ENCODE measurements at places on chromosomes 3 and 15.

GRCh38 chr3:14157951-14158350 lies 20.4 kb downstream of the XPC start:
- no peak for DNase-seq

- DNase-seq: no peak
Measured at GRCh38 chr3:131494706-131495105, 8.1 kb downstream of the MRPL3 start.

DNA sequence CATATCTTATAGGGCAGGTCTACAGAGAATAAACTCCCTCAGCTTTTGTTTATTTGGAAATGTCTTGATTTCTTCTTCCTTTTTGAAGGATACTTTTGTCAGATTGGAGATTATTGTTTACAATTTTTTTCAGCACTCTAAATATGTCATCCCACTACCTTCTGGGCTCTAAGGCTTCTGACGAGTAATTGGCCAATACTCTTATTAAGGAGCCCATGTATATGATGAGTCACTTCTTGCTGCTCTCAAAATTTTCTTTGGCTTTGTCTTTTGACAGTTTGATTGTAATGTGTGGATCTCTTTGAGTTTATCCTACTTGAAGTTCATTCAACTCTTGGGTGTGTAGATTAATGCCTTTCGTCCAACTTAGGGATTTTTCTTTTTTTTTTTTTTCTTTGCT lies 28.9 kb upstream of the CD200R1L start:
- no peak for DNase-seq

DNA sequence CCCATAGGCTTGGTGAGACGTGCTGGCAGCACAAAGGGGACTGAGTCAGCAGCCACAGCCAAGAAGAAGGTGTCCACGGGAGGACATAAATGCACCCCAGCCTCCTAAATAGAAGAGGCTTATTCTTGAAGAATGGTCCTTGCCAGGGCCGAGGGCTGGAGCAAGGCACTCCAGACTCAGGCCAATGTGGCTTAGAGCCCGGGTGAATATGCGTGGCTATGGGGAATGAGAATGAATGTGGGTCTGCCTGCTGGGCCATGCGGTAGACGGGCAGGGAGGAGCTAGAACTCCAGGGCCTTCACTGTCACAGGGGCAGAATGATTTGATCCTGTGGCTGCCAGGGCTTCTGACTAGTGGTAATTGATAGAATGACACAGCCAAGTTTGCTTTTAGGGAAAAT lies 34.0 kb downstream of the DHX30 start:
- no peak for DNase-seq

DNA sequence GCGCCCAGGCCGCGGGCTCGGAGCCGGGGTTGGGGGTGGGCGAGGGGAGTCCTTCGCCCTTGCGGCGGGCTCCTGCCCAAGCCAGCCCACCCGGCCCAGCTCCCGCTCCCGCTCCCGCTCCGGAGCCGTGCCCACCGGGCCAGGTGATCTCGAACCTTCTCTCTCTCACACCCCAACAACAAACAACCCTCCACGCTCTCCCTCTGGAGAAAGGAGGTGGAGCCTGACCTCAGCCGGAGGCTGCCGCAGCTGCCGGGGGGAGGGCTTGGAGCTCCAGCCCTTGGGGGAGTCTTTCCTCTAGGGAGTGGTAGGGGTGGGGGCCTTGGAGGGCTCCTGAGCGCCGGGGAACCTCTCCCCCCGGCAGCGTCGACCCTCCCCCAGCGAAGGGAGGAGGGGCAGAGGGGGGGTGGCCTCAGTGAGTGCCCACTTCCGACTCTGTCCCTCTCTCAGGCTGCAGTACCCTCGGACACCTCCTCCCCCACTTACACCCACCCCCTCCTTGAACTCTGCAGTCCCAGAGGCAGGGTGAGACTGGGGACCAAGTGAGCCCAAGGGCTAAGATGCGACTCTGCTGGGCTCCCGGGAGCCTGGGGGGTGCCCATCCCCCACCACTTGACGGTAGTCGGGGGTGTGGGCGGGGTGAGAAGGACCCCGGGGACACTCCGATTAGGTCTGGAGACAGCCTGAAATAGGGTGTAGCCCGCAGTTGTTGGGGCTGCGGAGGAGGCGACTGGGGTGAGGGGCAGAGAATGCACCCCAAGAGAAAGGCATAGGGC lies 4.4 kb upstream of the BAHD1 start:
- DNase-seq: no peak

DNA sequence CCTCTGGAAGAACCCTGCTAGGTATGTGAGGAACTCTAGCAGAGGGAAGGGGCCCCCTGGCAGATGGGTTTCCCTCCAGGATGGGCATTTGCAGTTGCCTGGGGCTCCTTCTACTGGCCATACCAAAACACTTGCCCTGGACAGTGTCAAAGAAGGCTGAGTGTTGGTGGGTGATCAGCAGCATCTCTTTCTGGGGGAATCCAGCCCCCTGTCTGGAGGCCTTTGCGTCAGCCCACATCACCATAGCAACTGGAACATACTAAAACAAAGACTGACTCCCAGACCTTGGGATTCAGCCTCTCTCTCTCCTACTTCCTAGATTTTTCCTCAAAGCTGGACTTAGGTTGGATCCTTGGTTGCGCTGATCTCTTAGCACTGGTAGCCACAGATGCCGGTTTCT lies 8.1 kb downstream of the CEMIP start:
- no peak for DNase-seq

GRCh38 chr3:196609343-196609775 lies 30.1 kb upstream of the NRROS start:
- peak; percentile 90 for DNase-seq

- DNase-seq: no peak
Measured at GRCh38 chr3:105793040-105793439, 75.8 kb downstream of the CBLB start.

- DNase-seq: no peak
Measured at GRCh38 chr15:100111125-100112060, 230.4 kb downstream of the ADAMTS17 start.

GRCh38 chr3:127352612-127353011 lies 64.8 kb upstream of the PRR20G start:
- no peak for DNase-seq

DNA sequence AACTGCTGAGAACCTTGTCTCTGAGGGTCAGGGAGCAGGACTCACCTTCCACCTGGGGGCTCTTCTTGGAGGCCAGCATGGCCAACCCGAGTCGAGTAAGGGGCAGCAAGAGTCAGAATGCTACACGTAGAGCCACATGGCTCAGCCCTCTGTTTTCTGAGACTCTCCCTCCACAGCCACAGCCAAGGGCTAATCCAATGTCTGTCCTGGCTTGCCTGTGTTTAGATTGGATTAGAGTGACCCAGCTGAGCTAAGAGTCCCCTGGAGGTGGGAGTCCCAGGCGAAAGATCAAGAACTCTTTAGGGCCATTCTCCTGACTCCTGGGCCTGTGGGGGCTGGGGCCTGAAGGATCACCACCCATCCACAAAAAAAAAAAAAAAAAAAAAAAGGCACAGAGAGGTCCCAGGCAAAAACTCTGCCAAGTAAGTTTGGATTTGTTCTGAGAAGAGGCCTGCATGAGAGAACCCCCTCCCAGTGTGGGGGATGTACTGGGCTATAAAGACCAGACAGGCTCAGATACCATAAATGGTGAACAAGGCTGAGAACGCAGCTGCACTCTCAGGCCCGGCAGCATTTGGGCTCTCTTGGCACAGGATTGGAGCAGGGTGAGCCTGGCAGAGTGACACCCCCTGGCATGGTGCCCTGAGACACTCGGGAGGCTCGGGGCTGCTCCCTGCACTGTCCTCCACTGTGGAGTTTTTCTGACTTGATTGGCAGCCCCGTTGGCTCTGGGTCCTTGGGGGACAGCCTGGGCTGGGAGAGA lies 88.0 kb upstream of the OSBPL11 start:
- no peak for DNase-seq

DNA sequence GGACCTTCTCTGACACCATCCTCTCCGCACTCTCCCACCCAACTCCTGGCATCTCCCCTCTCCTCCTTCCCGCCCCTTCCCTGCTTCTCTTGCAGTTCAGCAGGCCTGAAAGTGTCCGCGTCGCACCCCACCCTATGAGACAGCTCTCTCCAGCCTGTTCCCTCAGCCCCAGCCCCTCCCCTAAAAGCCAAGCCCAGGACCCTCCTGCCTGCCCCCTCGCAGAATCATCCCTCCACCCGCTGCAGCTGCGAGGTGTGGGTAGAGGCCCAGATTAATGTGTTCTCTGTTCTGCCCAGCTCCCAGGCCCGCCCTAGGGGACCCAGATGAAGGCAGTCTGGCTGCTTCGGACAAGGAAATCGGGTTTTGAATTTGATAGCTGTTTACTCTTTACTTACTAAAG lies 410 bp downstream of the PRR23E start:
- DNase-seq: no peak

GRCh38 chr15:71874245-71874644 lies 63.9 kb downstream of the NR2E3 start:
- no peak for DNase-seq

DNA sequence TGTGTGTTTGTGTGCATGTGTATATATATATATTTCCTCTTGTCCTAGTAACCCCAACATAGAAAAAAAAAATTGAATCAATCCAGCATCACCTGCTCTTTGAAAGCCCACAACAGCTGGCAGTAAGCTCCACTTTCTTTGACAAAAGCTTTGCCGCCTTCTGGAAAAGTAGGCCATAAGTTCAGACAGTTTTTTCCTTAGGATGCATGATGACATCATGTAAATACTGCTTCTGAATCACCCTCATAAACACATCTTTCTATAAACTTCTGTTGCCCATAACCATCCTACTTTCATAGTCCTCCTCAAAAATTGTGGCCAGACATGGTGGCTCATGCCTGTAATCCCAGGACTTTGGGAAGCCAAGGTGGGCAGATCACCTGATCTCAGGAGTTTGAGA lies 67.4 kb downstream of the CSNK1G1 start:
- DNase-seq: no peak

GRCh38 chr3:66792086-66792485 lies 206.0 kb upstream of the KBTBD8 start:
- DNase-seq: no peak

GRCh38 chr15:37098468-37099318 lies 1.7 kb downstream of the MEIS2 start:
- DNase-seq: no peak

Measured in stimulated activated CD8-positive, alpha-beta memory T cell treated with anti-CD3 and anti-CD28 coated beads, Interleukin-7, amount 100 ng/mL, for 1 hour (primary cell).